ENCODE measurements at places on chromosomes 6 and 20.

GRCh38 chr20:20204256-20204655 lies 151.9 kb downstream of the CFAP61 start:
- peak; percentile 94 for DNase-seq

DNA sequence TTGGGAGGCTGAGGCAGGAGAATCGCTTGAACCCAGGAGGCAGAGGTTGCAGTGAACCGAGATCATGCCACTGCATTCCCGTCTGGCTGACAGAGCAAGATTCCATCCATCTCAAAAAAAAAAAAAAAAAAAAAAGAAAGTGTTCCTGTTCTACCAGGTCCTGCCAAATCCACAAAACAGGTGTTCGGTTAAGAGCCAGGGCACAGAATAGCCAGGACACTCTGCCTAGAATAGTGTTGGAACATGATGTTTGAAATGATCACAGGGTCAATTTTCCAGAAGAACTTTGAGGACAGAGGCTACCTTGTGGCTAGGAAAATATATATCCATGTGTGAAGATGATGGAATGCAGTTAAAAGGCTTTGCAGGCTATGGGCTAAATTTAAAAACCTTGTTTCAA lies 63.6 kb upstream of the TRAF3IP2 start:
- DNase-seq: no peak

GRCh38 chr6:26235302-26235670 lies 129.7 kb upstream of the BTN3A2 start:
- no peak for DNase-seq

- no peak for DNase-seq
Measured at GRCh38 chr6:150685860-150686259, 86.2 kb downstream of the PLEKHG1 start.

DNA sequence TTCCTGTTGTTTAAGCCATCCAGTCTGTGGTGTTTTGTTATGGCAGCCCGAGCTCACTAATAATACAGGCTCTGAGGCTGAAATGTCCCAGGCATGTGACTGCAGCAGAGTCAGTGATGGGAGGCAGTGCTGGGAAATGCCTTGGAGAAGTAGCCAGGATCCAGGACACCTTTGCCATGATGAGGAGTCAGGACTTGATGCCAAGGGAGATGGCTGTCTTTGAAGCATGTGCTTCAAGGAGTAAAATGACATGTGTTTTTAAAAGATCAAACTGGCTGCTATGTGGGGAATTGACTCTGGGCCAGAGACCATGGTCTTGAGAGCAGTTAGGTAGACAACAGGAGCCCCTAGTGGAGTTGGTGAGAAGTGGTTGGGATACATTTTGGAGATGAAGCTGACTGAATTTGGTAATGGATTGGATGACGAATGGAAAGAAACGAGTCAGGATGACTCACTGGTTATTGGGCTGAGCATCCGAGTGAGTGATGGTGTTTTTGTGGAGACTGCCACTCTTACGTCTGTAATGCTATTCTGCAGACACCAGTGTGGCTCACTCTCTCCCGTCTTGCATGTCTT lies 322.2 kb downstream of the PLCB1 start:
- DNase-seq: no peak

- DNase-seq: no peak
Measured at GRCh38 chr20:4883546-4883945, 117.8 kb downstream of the SLC23A2 start.

Data from NCI-H510A treated with DMSO at 0.1 percent for 48 hours (cell line).